ENCODE measurements at places on chromosomes 4 and X. TPM values are rescaled to one million over a fixed set of nuclear protein-coding genes. Genes with fewer than 3 reads are reported as not detected.

Gene NEK1
- total RNA-seq = 12.1 TPM

Gene STBD1
- total RNA-seq = 5.4 TPM

DNA sequence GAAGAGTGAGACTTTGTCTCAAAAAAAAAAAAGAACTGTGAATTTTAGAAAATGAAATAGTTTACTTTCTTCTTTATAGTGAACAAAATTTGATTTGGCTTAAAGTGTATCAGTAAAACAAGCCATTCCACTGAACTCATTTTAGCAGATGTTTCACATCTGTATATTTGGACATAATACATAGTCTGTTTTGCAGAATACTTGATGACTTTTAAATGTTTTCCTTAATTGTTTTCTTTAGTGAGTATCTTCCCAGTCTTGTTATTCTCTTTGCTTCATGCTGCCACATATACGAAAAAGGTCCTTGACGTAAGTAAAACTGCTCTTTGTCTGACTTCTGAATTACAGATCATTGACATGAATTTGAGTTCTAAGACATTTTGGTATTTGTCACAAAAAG, 8.3 kb downstream of the TMEM33 start:
- DNase-seq = no peak

DNA sequence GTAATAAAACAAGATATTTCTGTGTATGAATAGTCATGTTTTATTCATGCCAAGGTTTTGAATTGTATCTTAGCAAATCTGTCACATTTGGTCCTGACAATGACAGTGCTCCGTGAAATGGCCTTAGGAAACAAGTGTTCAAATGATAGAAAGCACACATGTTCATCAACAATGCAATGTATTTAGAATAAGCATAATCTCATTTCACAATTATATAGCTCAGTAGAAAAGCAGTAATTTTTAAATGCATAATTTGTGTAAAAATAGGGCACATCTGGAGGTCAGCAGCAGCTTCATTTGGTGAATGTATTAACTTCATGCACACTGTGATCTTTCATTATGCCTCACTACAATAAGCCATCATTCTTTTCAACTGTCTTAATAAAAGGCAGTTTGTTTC, 380.4 kb downstream of the GPM6A start:
- DNase-seq = no peak

- no peak for DNase-seq
Observed at GRCh38 chr4:95591278-95591677, 42.5 kb upstream of the UNC5C start.

DNA sequence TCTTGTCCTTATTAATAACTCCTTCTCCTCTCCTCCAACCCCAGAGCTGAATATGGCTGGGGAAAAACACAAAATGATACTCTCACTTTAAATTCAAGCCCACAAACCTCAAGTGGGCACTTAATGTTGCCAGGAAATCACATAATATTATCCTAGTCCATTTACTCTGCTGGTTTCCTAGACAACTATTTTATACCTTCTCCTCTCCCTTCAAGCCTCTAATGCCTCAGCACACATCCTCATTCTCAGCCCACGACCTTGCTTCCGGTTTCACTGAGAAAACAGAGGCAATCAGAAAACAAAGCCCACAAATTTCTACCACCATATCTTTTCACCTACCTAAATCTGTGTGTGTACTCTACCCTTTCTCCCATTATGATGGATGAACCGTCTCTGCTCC, 12.1 kb upstream of the CLCN5 start:
- DNase-seq = no peak

GRCh38 chrX:15204130-15204751, 65.6 kb downstream of the ASB9 start:
- DNase-seq = no peak

DNA sequence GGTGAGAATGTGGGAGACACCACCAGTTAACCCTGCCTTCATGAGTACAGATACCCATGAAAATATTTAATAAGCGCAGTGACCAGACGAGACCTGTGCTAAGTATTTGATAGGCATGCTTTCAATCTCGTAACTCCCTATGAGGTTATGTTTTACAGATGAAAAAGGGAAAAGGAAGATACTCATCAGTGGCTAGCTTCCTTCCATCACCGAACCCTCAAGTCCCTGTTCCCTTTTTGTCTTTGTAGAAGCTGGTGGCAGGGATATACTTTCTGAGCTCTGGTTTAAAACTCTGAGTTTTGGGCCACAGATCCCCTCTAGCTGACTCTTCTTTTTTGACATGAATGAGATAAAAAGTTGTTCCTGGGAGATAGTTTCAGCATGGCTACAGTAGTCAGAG, 26.3 kb downstream of the AFF1 start:
- no peak for DNase-seq

- no peak for DNase-seq
Observed at GRCh38 chrX:114787061-114787460, 203.2 kb downstream of the HTR2C start.
